ENCODE measurements at places on chromosomes 1 and 21. TPM values are rescaled to one million over a fixed set of nuclear protein-coding genes. Genes with fewer than 3 reads are reported as not detected.

DNA sequence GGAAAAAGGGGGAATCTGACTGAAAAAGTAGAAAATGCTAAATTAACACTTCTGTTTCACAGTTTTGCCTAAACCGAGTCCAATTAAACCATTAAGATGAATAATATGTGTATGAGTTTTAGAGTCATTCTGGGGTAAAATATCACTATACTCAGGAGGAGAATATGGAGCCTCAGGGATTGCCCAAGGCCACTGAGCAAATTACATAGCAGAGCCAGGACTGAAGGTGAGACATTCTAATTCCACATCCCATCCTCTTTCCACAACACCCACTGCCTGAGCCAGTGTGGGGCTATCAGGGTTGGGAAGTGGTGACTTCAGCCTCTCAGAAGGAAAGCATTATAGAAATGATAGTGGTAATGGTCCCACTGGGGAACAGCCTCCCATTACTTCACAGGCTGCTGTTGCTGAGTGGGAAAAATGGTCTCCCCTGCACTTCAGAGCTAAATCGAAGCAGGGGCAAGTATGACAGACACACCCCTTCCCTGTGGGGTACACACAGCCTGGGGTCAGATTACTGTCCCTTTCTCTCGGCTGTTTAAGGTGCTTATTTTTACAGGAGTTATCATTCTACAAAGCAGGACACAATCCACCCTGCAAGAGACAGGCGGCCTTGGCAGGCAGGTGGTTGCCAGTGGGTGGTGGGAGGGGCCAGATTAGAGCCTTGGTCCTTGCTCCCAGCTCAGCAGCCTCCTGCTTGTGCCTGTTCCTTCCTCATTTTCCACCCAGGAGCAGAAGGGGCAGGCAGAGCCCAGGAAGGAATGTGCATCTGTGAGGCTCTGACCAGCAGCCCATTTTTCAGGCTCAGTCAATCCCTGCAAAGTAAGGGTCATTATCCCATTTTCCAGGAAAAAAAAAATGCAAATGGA is 9.5 kb upstream of the BCAR3 start:
- H3K27ac ChIP-seq, result no peak overlapping the region
- no peaks in the 10 kb centered on the region for H3K4me1 ChIP-seq
- DNase-seq, result no peak
- no peaks in the 10 kb centered on the region for H3K27me3 ChIP-seq
- no peak overlapping the region for H3K4me3 ChIP-seq
- no peaks in the 10 kb centered on the region for H3K36me3 ChIP-seq

The UBIAD1 gene
- 35.7 TPM for total RNA-seq

DNA sequence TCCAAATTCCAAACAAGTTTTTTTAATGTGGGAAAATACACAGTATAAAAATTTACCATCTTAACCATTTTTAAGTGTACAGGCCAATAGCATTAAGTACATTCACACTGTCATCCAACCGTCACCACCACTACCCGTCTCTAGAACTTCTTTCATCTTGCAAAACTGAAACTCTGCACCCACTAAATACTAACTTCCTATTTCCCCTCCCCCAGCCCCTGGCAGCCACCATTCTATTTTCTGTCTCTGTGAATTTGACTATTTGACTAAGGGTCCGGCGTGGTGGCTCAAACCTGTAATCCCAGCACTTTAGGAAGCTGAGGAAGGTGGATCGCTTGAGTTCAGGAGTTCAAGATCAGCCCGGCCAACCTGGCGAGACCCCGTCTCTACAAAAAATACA is 36.1 kb downstream of the CLSTN1 start:
- peaks cover 22% of the 10 kb centered on the region for H3K4me1 ChIP-seq
- H3K27ac ChIP-seq, result peak overlapping the region; percentile 54
- DNase-seq, result no peak

The RGSL1 gene
- total RNA-seq, result not detected

The SERPINC1 gene
- not detected for total RNA-seq

- DNase-seq, result no peak
- H3K4me1 ChIP-seq, result no peaks in the 10 kb centered on the region
- H3K36me3 ChIP-seq, result no peaks in the 10 kb centered on the region
These were observed 11.0 kb upstream of the TMEM200B start for GRCh38 chr1:29134695-29135028.

The DAB1 gene
- 0.09 TPM for total RNA-seq

The IGSF5 gene
- not detected for total RNA-seq

DNA sequence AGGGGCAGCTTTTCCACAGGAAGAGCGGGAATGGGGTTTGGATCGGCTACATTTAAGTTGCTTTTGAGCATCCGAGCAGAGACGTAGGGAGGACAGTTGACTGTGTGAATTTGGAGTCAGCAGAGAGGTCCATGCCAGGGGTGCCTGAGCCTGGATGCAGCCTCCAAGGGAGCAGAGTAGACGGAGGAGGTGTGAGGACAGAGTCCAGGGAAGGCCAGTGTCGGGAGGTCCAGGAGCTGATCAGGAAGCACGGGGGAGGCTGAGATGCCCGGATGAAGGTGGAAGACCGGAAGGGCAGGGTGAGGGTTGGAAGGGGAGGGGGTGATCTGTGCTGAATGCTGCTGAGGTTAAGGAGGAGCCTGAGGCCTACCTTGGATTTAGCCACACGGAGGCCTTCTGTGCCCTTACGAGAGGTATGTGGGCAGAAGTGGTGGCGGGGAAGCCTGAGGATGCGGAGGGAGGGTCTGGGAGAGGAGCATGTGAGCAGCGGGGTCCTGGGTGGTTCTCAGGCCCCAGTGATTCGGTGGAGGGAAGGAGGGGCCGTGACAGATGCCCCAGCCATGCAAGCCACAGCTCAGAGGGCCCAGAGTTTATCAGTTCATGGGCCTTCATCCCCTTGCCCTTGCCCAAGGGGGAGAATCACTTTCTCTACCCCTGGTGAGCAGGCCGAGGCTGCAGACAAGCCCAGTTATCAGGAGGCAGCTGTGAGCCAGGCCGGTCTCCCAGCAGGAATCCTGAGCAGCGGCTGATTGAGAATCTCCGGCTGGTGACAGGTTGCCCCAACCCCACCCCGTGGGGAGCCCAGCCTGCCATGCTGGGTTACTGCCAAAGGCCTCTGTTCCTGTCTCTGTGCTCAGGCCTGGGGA is 54.0 kb upstream of the ACTL8 start:
- DNase-seq, result no peak
- H3K4me3 ChIP-seq, result no peak overlapping the region
- no peaks in the 10 kb centered on the region for H3K36me3 ChIP-seq
- H3K27me3 ChIP-seq, result no peaks in the 10 kb centered on the region
- no peaks in the 10 kb centered on the region for H3K4me1 ChIP-seq
- H3K27ac ChIP-seq, result no peak overlapping the region

DNA sequence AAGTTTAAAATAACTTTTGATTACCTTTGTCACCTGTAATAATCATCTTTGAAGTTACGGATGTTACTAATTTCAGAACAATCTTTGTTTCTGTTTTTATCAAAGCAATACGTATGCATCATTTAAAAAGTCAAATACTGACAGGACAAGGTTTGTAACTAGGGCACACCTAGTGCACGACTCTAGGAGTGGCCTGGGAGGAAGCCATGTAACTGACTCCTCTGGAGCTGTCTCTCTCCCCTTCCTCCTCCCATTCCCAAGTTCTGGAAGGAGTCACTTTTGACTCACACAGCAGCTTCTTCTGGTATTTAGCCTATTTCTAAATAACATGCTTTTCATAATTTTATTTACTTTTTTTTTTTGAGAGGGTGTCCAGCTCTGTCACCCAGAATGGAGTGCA is 11.8 kb upstream of the RAP1GAP start:
- peaks cover 5% of the 10 kb centered on the region for H3K36me3 ChIP-seq
- DNase-seq, result no peak
- no peaks in the 10 kb centered on the region for H3K4me1 ChIP-seq
- H3K4me3 ChIP-seq, result no peak overlapping the region

The SYPL2 gene
- not detected for total RNA-seq

GRCh38 chr1:198179556-198179981 is 22.8 kb downstream of the NEK7 start:
- no peak overlapping the region for H3K4me3 ChIP-seq
- no peak overlapping the region for H3K27ac ChIP-seq
- no peaks in the 10 kb centered on the region for H3K36me3 ChIP-seq
- DNase-seq, result no peak
- no peaks in the 10 kb centered on the region for H3K27me3 ChIP-seq

The CNR2 gene
- total RNA-seq, result 0.18 TPM

The FMO4 gene
- 0.89 TPM for total RNA-seq

- H3K36me3 ChIP-seq, result no peaks in the 10 kb centered on the region
- DNase-seq, result no peak
- no peaks in the 10 kb centered on the region for H3K27me3 ChIP-seq
- no peaks in the 10 kb centered on the region for H3K4me1 ChIP-seq
These were observed 17.3 kb upstream of the LRP8 start for GRCh38 chr1:53344921-53345838.

- H3K36me3 ChIP-seq, result no peaks in the 10 kb centered on the region
- no peak overlapping the region for H3K4me3 ChIP-seq
- no peak overlapping the region for H3K27ac ChIP-seq
- DNase-seq, result no peak
- H3K27me3 ChIP-seq, result no peaks in the 10 kb centered on the region
- H3K4me1 ChIP-seq, result no peaks in the 10 kb centered on the region
These were observed 234.9 kb downstream of the PTPRC start for GRCh38 chr1:198873696-198874230.

- no peaks in the 10 kb centered on the region for H3K36me3 ChIP-seq
- no peaks in the 10 kb centered on the region for H3K4me1 ChIP-seq
- H3K4me3 ChIP-seq, result no peak overlapping the region
These were observed 19.9 kb downstream of the FOXO6 start for GRCh38 chr1:41380979-41381691.

DNA sequence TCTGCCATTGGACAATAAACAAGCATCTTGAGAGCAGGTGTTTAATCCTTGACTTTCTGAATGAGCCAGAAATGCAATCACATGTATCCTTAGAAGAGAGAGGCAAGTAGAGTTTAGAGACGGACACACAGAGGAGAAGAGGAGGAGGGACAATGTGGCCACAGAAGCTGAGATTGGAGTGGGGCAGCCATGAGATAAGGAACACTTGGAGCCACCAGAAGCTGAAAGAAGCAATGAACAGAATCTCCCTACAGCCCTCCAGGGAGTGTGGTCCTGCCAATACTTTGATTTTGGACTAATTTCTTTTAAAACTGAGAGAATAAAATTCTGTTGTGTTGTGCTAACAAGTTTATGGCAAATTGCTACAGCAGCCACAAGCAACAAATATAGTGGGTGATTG is 141.0 kb downstream of the ATP6V1G3 start:
- H3K27ac ChIP-seq, result no peak overlapping the region
- no peaks in the 10 kb centered on the region for H3K36me3 ChIP-seq
- H3K4me1 ChIP-seq, result no peaks in the 10 kb centered on the region
- H3K27me3 ChIP-seq, result no peaks in the 10 kb centered on the region
- no peak overlapping the region for H3K4me3 ChIP-seq

The ASCL5 gene
- total RNA-seq, result 0.22 TPM
